IMR-90 (cell line): ENCODE measurements at places on chromosomes 4 and X.

DNA sequence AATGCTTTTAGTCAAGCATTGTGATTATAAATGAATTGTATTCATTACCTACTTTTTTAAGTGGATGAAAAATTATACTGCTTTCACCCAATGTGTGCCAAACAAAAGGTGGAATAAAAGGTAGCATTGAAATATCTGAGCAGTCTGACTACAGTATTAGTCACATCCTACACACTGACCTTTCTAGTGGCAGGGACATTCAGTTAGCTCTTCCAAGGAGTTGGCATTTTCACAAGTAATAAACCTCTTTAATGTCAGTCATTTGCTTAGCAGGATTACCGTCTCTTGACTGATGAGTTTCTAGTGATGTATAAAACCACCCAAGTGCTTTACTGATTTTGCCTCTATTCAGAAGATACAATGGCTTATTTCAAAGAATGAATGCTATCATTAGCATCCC, 687.9 kb downstream of the ARAP2 start:
- no peak for DNase-seq

GRCh38 chrX:427812-428725, 41.4 kb upstream of the PPP2R3B start:
- no peak for DNase-seq

DNA sequence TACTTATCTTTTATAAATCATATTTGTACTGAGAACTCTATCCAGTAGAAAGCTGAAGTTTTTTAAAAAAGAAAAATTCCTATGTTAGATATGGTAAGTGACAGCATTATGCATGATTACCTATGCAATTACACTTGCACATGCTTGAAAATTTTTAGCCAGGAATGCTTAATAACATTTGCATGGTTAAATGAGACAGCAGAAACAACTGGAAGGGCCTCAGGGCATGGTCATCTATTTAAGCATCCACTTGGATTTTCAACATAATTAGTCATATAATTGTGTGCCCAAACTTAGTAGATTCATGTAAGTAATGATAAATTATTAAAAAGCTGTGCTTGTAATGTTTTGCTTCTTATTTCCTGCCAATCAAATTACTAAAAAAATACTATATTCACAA, 151.9 kb downstream of the TTC29 start:
- DNase-seq, result no peak

DNA sequence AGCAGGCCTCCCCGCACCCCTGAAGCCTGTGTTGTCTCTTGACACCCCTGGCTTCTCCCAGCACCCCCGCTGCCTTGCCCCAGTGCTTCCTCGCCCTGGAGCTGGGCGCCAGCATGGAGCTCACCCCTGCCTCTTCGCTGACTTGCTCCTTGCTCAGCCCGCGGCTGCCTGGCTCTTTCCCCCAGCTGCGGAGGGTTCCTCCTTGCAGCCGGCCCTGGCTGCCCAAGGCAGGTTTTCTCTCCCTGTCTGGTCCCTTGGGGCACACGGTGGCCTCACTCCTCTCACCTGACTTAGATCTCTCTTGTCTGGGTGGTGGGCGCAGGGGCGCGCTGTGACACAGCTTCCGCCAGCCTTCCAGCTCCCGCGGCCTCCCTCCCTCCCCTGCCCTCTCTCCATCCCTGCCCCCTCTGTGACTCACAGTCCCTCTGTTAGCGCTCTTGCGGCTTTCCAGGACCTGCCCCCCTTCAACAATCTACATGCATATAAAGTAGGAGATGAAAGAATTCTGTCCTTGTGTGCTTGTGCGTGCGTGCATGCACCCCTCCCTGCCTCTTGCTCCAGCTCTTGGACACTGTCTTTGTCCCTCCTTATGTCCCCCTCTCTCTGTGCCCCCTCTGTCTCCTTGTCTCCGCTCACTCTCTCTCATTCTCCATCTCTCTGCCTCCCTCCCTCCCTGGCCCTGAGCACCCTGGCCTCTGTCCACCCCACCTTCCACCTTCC, 2.2 kb downstream of the PLXNB3 start:
- DNase-seq, result peak; percentile 71

DNA sequence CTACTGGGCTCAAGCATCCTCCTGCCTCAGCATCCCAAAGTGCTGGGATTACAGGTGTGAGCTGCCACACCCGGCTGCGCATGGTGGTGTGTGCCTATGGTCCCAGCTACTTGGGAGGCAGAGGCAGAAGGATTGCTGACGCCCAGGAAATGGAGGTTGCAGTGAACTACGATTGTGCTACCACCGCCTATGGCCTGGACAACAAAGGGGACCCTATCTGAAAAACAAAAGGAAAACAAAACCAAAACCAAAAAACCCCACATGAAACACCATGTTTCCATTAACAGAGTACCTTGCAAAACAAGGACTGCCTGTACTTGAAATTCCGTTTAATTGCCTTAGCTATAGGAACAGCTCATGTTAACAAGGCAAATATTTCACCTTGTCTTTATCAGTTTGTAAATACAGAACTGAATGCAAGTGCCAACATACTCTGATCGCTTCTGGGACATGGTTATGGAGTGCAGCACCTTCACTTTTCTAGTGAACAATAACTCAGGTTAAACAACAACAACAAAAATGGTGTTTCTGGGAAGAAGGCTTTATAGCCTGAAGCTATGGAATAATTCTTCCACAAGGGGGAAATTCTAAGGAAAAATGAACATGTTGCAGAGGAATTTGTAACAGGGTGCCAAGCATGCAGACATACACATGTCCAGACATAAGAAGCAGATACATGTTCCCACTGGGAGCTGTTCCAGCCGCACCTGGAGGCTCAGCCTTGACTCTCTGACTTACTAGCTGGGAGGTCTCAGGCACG, 73.2 kb upstream of the STS start:
- no peak for DNase-seq

DNA sequence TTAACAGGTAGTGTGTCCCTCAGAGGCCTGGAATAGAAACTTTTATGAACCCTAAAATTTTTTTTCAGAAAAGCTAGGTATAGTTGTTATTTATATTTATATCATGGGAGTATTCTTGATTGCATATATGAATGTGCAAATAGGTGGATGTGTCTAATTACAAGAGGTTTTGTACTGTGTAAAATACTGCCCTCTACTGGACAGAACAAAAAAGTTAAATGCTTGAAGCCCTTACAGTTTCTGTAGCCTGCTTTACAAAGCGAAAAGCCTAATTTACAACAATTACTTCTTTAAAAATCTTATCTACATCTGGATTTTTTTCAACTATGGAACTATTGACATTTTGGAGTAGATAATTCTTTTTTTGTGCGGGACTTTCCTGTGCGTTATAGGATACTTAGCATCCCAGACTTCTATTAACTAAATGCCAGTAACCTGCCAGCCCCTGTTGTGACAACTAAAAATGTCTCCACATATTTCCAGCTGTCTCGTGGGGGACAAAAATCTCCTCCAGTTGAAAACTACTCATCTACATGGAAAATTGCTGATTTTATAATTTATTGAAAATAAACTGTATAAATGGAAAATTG, 35.1 kb downstream of the ENPEP start:
- peak; percentile 67 for DNase-seq

DNA sequence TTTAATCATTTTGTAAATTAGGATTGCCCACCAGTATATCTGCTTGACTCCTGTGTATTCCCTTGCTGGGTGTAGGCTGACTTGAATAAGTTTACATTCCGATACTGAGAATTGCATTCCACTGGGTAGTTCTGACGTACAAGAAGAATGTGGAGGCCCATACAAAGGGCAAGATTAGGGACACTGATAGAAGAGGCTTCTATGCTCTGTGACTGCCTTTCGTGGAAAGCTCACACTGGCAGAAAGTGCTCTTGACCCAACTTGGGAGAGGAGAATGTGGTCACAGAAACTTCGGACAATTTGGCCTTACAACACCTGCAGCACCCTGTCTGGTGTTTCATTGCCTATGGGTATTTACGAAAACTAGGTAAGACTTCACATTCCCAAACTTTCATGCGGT, 126.3 kb downstream of the RAPGEF2 start:
- peak; percentile 94 for DNase-seq

DNA sequence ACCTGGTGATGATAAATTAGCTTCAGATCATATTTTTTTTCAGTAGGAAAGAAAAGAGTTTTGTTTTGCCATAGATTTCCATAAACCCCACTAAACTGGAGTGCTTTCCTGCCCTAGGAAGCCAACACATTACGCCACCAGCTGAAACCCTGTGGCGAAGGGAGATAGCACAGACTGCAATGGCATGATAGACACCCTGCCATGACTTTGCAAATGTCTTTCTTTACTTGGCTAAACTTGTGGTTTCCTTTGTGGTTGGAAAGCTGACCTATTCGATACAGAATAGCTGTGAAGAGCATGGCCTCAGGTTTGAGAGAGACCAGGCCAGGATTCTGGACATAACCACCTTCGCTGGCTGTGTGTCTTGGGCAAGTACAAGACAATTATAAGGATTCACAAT, 19.1 kb downstream of the MFAP3L start:
- no peak for DNase-seq

DNA sequence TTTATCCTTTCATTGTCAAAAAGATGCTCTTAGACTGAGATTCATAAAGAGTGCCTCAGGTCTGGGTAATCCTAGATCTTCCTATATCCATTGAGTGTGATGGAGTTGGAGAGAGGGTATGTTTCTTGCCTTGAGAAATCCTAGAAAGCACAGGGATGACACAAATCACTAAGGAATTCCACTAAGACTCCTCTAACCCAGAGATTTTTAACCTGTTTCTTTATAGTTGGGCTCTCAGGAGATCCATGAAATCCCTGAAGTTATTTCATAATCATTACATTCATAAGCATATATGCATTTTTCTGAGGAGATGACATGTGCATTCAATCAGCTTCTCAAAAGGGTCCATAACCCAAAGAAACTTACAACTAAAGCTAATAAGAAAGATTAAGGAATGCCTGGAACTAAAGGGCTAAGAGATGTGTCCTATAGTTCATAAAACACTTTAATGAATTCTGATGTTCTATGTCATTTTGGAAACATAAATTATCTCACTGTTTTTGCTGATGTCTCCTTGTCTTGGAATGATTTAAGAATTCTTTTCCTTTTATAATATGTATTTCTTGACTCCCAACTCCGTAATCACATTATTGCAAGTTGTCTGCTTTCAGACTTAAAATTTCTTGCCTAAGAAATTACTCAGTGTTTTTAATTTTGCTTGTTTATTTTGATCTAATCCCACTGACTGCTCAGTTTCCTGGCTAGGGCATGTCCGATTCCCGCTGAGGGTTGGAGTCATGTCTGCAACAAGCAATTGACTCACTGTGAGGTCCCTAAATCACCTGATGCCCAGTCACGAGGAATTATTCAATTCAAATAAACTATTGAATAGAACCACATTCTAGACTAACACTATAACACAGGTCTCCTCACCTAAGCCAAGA, 2.8 kb upstream of the AMTN start:
- no peak for DNase-seq

DNA sequence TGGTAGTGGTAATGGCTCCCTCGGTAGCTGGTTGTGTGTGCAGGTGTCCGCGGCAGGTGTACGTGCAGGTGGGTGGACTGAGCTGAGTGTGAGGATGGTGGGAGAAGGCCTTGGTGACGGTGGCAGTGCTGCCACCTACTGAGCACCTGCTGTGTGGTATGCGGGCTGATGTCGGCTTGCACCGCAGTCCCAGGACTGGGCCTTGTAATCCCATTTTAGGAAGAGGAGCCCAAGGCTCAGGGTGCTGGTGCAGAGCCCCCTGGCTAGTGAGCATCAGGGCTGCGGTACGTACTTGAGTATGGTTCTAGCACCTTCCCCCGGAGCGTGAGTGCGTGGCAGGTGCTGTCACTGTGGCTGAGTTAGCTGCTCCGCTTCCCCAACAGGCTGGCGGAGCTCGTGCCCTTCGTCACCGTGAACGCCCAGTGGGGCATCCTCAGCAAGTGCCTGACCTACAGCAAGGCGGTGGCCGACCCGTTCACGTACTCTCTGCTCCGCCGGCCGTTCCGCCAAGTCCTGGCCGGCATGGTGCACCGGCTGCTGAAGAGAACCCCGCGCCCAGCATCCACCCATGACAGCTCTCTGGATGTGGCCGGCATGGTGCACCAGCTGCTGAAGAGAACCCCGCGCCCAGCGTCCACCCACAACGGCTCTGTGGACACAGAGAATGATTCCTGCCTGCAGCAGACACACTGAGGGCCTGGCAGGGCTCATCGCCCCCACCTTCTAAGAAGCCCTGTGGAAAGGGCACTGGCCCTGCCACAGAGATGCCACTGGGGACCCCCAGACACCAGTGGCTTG, 5.7 kb upstream of the CPZ start:
- DNase-seq, result no peak

DNA sequence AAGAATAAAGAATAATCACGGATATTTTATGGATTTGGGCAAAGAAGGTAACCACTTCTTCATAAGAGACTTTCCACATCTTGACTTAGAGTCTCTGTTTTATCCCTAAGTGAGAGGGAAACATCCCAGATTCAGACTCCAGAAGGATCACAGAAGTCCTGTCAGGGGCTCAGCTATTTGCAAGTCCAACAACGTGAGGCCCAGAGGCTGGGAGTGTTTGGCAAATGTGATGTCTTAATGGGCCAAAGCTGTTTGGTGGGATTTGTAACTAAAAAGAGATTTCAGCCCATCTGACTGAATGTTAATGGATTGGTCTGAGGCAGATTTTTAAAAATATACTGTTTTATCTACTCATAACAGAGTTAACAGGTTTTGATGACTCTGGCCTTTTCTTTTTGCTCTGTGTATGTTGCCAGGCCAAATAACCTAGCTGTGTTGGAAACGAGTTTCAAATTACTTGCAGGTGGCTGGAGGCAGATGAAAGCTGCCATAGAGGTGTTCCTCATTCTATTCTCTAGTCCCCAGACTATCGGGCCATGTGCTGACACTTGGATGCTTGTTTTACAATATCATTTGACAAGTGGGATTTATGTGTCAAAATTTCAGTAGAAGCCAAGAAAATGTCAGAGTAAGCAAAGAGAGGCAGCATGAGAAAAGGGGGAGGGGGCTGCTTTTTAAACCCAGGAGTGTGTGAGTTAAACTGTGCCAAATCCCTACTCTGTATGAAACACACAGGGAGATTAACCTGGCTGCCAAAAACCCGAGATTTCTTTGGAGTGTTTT, 330.9 kb downstream of the DCHS2 start:
- no peak for DNase-seq

DNA sequence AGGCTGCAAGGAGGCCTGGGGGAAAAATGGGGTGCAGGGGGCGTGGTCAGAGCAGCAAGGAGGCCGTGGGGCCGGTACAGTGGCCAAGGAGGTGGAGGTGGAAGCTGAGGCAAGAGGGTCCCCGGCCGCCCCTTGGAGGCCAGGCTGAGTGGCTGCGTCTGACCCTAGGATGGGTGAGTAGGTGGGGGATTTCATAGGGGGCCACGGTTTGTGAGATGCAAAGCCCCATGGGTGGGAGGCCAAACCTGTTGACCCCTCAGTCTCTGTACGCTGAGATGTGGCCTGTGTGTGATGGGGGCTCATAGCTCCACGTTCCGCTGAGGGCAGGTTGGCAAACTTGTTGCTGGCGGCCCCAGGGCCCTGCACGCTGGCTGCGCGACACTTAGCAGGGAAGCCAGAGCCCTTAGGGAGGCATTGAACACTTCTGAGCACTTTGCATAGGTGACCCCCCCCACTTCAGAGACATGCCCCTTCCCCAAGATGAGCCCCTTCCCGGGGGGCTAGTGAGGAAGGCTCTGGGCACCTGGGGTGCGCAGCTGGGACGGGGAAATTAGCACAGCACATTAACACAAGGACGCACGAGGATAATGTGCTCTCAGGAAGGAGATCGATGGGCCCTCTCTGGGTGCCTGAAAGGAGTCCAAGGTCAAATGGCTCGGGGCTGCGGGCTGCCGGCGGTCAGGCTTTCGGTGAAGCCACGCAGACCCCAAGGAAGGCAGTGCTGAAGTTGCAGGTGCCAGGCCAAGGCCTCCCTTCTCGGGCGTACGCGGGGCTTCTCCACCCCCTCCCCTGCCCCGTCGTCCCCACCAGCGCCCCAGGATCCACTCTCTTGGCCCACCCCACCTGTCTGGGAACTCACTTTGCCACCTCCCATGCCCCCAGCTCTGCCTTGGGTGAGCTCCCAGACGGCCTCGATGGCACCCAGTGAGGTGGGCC, 107.4 kb downstream of the HMX1 start:
- no peak for DNase-seq
